Stimulated activated CD8-positive, alpha-beta memory T cell treated with anti-CD3 and anti-CD28 coated beads, Interleukin-4, amount 100 ng/mL, for 1 hour (primary cell): ENCODE measurements at places on chromosomes 7 and 10.

- no peak for DNase-seq
Measured at GRCh38 chr10:45514291-45515270, 140.6 kb downstream of the ALOX5 start.

DNA sequence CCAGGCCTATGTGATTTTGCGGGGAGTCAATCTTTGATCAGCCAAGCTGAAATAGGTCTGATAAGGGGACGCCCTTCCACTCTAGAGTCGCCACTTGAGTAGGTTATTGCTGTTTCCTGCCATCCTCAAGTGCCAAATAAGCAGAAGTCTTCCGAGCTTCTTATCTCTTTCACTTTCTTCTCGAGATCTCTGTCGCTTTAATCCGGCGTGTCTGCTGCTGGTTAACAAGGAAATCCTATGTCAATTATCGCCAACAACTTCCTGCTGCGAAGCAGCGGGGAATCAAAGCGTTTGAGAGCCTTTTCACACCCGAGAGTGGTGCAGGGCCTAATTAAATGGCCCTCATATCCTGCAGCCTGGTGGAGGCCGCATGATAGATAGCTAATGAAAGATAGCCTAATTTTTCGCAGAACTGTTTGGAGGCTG, 215.9 kb downstream of the RAB11FIP2 start:
- DNase-seq, result no peak

- no peak for DNase-seq
Measured at GRCh38 chr10:101052285-101052684, 9.5 kb upstream of the KAZALD1 start.

GRCh38 chr10:101061624-101062231, at the start of gene KAZALD1:
Gene KAZALD1, plus strand, starts transcription at chr10:101061989. Its CDS starts 604 bp downstream, at chr10:101062593.
- no peak for DNase-seq

- DNase-seq, result no peak
Measured at GRCh38 chr7:99601656-99602310, 3.7 kb downstream of the TMEM225B start.
